ENCODE measurements at places on chromosomes 13 and 19. TPM values are rescaled to one million over a fixed set of nuclear protein-coding genes. Genes with fewer than 3 reads are reported as not detected.

DNA sequence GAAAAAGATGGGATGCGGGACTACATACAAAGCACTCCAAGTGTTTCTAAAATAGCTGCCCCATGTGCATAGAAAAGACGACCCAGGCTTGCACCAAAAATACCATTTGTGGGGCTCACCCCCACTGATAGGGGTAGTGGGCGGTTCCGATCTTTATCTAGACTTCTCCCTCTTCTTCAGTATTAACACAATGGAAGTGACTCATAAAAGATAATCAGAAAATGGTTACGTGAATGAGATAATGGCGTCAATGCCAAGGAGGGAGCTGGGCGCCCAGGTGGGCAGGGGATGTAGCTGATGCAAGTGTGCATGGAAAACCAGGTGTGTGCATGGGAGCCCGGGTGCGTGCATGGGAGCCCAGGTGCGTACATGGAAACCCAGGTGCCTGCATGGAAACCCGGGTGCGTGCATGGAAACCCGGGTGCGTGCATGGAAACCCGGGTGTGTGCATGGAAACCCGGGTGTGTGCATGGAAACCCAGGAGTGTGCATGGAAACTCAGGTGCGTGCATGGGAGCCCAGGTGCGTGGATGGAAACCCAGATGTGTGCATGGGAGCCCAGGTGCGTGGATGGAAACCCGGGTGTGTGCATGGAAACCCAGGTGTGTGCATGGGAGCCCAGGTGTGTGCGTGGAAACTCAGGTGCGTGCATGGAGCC is 32.7 kb downstream of the LAMP1 start:
- no peak for DNase-seq

GRCh38 chr13:48214519-48215121 is 18.4 kb upstream of the ITM2B start:
- DNase-seq: no peak

DNA sequence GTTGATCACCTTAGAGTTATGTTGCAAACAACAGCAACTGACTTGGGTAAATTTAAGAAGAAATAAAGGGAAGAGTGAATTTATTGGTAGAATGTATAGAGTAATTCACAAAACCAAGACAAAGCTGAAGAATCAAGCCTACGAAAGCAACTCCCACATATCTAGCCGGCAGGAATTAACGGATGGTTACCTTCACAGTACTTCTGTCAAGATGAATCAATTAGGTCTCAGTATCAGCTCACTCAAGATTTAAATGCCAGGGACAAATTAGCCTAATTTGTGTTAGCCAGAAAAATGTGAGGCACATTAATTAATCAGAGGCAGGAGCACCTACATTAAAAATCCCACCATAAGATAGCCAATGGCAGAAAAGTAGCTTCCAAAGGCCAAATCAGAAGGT is 10.7 kb downstream of the KPNA3 start:
- no peak for DNase-seq

- DNase-seq: no peak
Observed at GRCh38 chr13:48158915-48159314, 64.0 kb upstream of the MED4 start.

- no peak for DNase-seq
Observed at GRCh38 chr13:36417331-36417730, 15.0 kb upstream of the CCNA1 start.

- DNase-seq: no peak
Observed at GRCh38 chr13:50425772-50426171, 410.5 kb downstream of the KCNRG start.

The C19orf67 gene
- not detected for total RNA-seq

The TNNI3 gene
- total RNA-seq: not detected

The COL5A3 gene
- total RNA-seq: 6.1 TPM

The UBE2L5 gene
- 0.95 TPM for total RNA-seq

The CPAMD8 gene
- total RNA-seq: 4.6 TPM

The RNF225 gene
- total RNA-seq: not detected

The OR4F17 gene
- total RNA-seq: not detected

The BLOC1S3 gene
- total RNA-seq: 6.1 TPM

All from sigmoid colon (tissue), 7 donors.